Iris pigment epithelial cell (primary cell): ENCODE measurements at places on chromosomes 3 and 15.

DNA sequence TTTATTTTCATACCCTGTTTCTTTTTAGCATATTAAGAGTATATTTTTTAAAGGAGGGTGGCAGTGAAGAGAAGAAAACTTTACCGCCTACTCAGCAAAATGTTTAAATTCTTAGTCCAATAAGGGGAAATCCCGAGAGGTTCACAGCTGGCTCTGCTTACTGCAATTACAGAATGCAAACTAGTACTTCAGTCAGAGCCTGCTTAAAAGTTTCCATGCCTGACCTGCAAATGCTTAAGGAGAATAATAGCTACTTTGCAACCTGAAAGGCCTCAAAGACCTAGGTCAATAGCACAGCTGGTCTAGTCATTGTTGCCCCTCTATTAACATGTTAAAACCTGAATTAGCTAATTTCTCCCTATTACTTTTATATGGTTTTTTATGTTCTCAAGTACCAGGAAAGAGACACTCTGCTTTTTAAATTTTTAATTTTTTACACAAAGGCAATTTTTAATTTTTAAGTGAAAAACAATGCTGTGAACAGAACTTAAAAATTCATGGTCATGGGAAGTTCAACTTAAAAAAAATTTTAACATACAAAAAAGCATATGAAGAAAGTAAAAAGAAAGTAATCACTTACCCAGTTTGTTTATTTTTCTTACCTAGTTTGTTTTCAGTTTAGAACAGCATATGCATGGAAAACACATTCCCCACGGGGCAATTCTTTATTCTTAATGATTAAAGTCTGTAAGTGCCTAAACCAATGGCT is 79.2 kb downstream of the P3H2 start:
- DNase-seq, result peak; percentile 66

DNA sequence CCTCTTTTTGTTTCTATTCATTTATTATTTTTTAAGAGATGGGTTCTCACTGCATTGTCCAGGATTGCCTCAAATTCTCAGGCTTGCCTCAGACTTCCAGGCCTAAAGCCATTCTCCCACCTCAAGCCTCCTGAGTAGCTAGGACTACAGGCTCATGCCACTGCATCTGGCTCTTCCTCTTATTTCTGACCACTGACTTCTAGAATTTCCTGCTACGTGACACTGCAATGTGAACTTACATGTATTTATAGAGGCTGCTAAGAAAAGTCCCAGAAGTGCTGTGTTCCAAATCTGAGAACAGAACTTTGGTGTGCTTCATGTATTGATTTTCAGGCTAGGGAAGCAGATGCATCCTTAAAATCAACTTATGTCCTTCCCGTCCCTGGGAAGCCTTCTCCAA is 407.4 kb downstream of the RSL24D1 start:
- no peak for DNase-seq

GRCh38 chr3:32814361-32814760 is 3.4 kb upstream of the TRIM71 start:
- DNase-seq, result no peak

DNA sequence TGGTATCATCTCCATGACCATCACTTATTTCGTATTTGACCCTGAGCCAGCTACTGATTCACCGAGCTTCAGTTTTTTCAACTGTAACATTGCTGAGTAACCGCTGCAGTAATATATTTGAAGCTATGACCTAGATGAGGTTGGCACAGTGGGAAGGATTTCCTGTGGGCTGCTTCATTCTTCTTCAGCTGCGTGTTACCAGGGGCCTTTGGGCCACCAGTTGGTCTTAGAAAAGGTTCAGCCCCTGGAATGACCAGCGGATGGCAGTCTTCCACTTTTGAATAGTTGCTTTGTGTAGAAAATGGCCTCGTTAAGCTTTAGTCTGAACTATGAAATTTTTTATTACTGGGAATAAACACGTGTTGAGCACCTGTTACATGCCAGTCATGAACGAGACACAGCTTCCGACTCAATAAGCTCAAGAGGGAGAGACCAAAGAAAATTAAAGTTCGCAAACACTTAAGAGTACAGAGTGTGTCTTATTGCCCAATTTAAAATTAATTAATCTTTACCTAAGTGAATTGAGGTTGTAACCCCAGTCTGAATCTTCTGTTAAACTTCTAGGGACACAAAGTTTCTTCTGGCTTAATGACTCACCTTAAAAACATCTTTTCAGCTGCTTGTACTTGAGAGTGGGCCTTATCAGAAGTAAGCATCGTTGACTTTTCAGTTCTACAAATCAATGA is 57.6 kb upstream of the NR2E3 start:
- DNase-seq, result peak; percentile 97

DNA sequence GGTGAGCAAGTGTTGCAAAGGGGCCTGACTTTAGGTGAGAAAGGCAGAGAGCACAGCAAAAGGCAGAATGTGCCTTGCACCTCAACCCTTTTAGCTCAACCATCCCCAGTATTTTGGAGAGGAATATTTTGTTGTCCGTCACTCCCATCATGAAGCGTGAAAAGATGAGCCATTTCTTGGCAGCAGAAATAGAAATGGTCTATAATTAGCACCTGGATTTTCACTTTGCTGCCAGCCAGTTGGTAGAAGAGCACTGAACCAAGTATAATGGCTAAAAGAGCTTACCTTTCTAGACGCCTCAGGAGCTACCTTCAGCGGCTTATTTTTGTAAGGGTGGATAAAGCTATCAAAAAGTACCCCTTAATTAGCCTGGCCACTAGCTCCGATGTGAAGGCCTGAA is 406.7 kb downstream of the OCA2 start:
- no peak for DNase-seq

DNA sequence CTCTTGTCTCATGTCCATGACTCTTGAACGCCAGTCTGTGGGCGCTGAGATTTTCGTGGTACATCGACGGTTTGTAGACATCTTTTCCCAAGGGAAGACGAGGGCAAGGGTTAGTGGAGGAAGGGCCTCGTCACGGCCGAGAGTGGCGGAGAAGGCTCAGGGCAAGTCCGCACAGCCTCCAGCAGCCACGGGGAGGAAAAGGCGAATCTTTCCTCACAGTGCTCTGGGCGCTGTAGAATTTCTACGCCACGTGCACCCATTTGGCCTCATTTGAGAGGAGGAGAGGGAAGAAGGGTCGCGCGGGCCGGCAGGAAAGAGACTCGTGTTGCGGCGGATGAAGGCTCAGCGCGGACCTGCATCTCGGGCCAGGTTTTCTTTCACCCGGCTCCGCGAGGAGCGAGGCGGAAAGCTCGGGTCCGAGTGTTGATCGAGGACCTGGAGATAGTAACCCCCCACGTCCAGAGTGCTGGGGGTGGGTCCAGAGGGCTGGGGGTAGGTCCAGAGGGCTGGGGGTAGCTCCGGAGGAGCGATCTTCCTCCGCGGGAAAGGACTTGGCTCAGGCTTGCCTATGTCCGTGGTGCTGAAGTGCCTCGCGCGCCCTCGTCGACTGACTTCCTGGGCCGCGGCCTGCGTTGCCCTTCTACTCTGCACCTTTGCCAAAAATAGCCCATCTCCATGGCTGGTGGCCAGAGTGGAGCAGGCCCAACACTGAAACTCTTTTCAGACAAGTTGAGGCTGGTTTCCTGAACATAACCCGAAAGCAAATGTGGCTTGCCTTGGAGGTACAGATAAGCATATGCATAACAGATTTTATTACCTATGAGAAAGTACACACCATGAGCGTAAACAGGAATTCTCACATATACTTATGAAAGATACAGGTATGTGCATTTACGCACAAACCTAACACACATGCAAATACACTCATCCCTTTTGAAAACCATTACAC is 1.1 kb downstream of the SLC35G2 start:
- DNase-seq, result peak; percentile 79

DNA sequence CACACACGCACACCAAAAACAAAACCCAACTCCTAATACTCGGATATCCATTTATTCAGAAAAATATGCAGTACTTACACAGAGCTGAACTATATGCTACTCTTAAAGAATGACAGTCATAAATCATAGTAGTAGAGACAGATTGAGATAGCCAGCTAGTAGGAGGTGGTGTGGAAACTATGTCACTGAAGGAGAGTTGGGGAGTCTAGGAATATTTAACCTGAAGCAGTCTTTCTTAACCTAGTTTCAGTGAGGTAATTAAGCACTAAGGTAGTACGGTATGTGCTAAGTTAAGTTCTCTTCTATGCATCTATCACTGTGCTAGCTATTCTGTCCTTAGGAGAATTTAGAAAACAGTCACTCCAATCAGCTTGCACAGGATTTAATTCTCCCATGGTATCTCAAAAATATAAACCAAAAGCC is 54.2 kb downstream of the ANKRD28 start:
- no peak for DNase-seq
